NCI-H187 (cell line): ENCODE measurements at places on chromosomes 4 and X.
A peak's percentile ranks its signal among the peaks of the same experiment; 100 is the strongest.

DNA sequence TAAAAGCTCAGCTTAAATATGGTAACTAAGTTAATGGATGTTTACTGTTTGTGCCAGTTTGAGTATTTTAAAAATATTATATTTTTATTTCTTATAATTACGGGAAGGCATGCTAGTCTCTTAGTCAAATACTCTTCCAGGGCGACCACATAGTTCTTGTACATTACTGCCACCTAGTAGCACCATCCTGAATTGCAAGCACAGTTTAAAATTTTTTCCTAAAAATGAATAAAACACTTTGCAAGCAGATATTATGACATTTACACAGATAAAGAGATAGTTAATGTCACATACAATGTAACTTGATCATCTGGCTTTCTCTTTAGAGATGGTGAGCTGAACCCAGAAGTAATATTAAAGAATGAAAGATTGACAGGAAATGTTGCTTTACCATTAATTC lies 11.5 kb downstream of the NDP start:
- DNase-seq, result no peak

GRCh38 chr4:157918036-157918832 lies 254.6 kb downstream of the GASK1B start:
- DNase-seq, result no peak

DNA sequence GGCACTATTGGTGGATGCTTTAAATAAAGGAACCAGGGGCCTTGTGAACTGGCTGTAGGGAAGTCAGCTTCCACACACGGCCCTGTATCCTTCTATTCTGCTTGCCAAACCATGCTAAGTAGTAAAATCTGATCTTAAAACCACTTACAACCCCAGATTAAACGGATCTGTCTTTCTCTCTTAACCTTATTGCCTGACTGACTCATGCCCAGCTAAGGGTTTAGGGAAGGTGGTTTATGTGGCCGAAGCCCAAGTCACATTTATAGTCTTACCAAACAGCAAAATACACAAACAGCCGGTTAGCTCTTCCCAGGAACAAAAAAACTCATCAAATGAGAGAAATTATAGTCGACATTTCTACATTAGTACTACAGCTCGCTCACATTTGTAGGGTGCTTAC lies 988.4 kb upstream of the TENM3 start:
- DNase-seq, result no peak

DNA sequence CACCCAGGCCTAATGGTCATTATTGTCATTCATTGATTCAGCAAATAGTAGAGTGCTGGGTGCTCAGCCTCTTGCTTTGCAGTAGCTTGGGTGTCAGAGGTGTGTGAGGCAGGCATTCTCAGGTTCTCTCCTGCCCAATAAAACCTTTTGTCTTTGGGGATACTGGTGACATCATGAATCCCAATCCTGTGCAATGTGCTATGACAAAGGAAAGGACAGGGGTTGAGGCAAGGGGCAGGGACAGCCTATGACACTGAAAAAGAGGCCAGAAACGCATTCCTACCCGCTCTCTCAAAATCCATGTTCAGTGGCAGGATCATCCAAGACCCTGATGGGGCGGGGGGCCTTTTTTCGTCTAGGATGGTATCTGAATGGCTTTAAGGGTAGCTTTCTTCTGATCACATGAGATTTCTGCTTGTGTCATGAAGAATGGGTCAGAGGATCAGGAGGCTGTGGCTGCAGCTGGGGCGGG lies 1.5 kb upstream of the FAM193A start:
- no peak for DNase-seq

- no peak for DNase-seq
Observed at GRCh38 chr4:58507079-58507478, 1396.9 kb upstream of the IGFBP7 start.

- DNase-seq, result no peak
Observed at GRCh38 chr4:120850018-120850599, 72.4 kb downstream of the PRDM5 start.

DNA sequence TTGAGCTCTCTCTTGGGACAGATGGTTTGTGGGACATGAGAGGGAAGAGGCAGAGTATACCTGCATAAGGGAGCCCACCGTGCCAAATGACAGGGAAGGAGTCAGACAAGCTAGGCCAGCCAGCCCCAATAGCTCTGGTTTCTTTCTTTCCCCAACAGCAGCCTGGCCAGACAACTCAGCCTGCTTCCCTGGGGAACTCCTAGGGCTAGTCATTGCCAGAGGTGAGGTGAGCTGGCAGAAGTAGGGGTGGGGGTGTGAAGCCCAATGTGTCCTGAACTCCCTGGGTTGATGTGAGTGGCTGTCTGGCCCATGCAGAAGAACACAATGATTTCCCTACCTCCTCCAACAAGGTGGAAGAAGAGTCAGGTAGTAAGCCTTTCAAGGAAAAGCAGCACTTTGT lies 135.5 kb downstream of the AMMECR1 start:
- no peak for DNase-seq

DNA sequence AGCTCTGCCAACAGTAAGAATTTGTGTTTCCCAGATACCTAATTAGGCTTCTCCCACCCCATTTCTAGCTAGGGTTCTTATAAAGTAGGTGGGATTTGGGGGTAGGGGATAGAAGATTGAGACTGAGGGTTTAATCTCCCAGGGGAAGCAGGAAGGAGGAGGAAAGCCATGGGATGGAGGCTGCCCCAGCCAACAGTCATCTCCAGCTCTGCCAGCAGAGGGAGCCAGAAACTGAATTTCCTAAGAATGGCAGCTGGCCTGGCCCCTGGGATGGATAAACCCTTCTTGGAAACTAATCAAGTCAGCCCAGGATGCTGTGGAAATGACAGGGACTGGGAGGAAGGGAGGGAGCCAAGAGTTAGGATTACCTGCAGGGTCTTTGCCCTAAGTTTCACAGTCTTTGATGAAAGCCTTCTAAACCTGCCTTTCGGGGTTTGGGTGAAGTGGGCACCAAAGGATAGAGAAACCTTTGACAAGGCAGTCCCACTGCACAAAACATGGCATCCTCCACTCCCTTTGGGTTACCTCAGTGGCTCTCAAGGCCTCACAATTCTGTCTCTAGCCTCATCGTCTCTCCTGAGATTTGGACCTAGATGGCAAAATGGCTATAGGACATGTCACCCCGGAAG lies 6.7 kb upstream of the ERCC6L start:
- DNase-seq, result peak; percentile 2
